ENCODE measurements at places on chromosomes 5 and 9.
A peak's percentile ranks its signal among the peaks of the same experiment; 100 is the strongest.

- DNase-seq, result no peak
These were observed 63.6 kb downstream of the CCDC192 start for GRCh38 chr5:127766676-127767335.

- no peak for DNase-seq
These were observed 148.5 kb upstream of the PUM3 start for GRCh38 chr9:2992427-2992826.

DNA sequence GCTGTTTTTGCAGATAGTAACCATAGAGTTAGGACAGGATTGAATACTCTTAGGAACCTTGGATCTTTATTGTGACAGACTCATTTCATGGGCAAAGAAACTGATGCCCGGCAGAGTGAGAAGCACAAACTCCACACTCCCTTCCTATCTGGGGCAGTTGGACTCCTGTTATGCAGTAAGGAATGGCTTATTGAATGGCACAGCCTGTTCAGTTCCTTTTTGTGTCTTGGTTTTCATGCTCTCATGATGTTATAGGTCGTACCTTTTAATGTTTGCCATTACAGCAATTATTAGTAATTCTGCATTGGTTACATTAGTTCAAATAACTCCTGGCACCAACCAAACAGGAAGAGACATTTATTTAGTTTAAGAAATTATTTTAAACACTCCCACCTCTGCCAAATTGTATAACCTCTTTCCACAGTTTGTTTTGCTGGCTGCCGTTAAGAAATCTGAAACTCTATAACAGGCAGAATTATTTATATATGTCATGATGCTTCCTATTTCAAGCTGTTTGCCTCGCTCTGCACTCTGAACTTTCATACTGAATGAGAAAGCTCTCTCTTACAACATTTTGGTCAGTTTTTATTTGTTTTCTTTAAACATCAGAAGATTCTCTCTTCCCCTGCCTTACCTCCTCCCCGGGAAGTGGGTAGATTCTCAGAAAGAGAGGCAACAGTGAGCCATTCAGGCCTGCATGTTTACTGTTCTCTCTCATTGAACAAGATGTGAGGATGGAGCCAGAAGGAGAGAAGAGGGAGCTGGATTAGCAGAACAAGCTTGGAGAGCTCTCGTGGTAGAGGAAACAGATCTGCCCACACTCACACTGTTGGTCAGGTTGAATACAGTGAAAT lies 144.4 kb downstream of the ARHGEF28 start:
- DNase-seq, result no peak

DNA sequence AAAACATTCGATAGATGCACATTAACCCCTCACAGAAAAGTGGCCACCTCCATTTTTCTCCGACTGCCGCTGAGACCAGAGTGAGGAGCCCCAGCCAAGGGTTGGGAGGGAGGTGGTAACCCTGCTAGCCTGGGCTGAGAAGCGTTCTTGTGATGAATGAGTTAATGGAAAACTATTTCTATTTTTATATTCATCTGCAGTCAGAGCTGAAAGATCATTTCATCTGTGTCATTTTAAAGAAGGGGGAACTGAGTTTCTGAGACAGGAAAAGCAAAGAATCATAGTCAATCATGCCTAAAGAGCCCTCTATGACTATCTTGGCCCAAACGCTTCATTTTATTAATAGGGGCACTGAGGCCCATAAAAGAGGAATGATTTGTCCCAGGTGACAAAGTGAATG lies 229.5 kb downstream of the PAPPA start:
- no peak for DNase-seq

DNA sequence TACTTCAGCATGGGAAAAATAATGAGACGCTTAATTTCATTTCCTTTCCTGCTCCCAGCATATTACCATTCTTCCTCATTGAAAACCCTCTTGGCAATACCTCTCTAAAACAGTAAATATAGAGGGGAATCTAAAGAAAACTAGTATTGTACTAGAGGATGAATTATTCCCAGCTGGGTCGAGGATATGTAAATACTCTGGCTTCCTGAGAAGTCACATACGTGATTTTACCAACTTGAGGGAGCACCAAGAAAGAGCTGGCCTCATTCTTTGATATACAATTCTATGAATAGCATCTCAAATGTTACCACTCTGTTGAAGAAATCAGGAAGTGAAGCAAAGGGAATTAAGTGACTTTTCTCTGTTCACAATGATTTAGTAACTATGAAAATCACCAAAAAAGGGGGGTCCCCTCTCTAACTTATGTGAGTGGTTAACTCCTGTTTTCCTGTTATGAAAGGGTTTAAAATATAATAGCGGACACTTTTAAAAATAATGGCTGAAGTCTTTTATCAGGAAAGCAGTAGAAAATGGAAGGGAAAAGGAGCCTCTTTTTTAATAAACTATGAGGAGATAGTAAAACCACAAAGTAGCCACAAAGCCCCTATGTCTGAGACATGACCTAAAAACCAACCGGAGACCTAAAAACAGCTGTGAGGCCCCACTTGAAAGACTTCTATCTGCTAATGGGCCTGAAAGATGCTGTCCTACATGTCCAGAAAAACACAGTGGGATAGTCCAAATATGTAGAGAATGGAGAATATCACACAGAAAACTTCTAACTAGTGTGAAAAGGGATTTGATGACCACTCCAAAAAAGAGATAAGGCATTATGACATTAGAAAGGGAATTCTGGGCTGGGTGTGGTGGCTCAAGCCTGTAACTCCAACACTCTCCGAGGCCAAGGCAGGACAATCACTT lies 42.6 kb downstream of the LPAR1 start:
- no peak for DNase-seq

- peak; percentile 28 for DNase-seq
These were observed 142.7 kb downstream of the FBXL17 start for GRCh38 chr5:108238936-108239887.

GRCh38 chr9:89884356-89885083 lies 279.7 kb downstream of the GADD45G start:
- DNase-seq, result no peak

DNA sequence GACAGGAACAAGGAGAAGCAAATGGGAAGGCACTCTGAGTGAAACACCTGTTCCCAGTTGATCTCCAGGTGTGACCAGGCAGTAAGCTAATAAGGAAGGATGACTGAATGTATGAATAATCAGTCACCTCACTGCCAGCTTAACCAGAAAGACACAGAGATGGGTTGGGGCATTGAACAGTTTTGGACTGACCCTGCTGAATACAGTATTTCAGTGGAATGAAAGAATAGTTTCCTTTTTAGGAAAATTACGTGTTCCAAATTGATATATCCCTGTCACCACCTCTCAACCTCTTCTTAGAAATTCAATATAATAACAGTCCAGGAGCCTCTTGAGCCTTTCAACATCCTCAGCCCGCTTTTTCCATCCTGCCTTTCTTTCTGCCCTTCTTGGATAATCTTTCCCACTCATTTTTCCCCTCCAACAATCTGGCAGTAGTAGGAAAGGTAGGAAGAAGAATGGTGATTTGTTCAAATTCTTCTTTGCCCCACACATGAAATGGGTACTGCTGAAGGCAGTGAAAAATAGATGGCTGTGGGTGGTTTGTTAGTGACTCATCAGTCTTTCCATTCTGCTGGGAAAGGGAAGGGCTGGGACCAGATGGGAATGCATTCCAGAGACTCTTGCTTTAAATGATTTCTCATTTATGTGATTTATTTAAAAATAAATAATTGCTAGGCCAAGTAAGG lies 117.9 kb downstream of the ZSWIM6 start:
- DNase-seq, result no peak

- no peak for DNase-seq
These were observed 234.4 kb upstream of the MPDZ start for GRCh38 chr9:13513716-13514444.

DNA sequence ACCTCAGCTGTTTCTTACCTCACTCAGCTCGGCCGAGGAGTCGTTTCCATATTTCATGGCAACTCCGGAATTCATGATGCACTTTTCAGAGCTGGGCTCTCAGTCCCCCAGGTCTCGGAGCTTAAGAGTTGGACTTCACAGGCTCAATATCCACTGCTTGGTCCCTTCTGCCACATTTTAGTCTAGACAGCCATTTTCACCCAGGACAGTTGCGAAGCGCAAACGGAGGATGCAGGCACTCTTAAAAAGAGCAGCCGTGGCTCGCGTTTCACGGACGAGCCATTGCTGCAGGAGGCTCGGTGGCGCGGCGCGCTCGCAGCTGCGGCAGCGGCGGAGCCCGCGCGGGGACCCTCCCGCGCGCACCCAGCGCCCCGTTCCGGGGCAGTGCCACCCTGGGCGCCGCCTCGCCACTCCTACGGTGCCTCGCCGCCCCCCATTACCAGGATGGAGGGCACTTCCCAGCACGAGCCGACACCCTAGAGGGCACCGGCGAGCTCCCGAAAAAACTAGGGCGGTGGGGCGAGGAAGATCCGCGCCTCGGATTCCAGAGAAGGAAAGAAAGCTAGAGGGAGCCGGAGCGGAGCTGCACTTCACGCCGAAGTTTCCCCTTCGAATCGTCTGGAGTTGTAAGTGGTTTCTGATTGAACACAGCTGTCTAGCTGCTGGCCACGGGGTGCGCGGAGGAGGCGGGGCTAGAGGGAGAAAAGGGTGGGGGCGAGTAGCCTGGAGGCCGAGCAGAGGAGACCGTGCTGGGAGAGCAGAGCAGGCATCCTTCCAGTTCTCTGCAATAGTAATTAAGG lies 140.3 kb downstream of the TSSK1B start:
- DNase-seq, result peak; percentile 71

- no peak for DNase-seq
These were observed 24.4 kb downstream of the CEMIP2 start for GRCh38 chr9:71743882-71744281.
